ENCODE measurements at places on chromosomes 1 and 21. TPM values are rescaled to one million over a fixed set of nuclear protein-coding genes. Genes with fewer than 3 reads are reported as not detected.

GRCh38 chr1:41246568-41246967 lies 4.5 kb upstream of the SCMH1 start:
- DNase-seq: no peak

DNA sequence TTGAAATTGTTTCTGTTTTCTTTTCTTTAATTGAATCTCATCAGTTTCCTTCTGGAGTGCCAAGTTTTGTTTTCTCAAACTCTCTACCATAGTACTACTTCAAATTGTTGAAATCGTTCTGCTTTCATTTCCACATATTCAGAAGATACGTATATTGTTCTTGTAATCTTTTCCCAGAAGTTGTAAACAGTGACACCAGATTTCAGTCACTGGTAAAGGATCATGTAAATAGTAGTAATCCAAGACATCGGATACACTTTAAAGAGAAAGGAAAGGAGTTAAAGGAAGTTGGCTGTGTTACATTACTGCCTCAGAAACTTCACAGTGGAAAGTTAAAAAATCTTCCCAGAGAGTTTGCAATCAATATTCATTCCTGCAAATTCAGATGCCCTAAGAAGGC lies 67.5 kb downstream of the RGL1 start:
- DNase-seq: no peak

GRCh38 chr1:66288048-66288447 lies 245.9 kb upstream of the SGIP1 start:
- DNase-seq: no peak

PTGFR gene
- total RNA-seq: not detected

- DNase-seq: no peak
These were observed 17.6 kb upstream of the CLIC4 start for GRCh38 chr1:24727501-24728216.

HRNR gene
- not detected for total RNA-seq

- DNase-seq: peak; percentile 23
These were observed 606 bp downstream of the DENND1B start for GRCh38 chr1:197774466-197775281.

DNA sequence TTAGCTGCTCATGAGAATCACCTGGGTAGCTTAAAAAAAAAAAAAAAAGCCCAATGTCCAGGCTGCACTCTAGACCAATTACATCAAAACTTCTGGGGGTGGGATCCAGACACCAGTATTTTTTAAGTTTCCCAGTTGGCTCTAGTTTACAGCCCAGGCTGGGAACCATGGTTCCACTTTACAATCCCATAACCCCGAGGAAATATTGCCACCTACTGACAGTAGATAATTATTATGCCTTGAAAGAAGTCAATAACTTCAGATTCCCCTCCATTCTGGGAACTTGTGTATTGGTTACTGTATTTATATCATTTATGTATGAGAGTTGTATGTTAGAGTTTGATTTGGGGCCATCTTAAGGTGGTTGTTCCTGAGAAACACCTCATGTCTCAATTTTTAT lies 100.2 kb downstream of the SPATA46 start:
- DNase-seq: peak; percentile 36

CFHR2 gene
- not detected for total RNA-seq

- no peak for DNase-seq
These were observed 32.2 kb upstream of the ARTN start for GRCh38 chr1:43901196-43901961.

GPR89A gene
- total RNA-seq: 46.6 TPM

- no peak for DNase-seq
These were observed 63.6 kb downstream of the CLIC6 start for GRCh38 chr21:34732388-34732821.

DCST2 gene
- total RNA-seq: 0.31 TPM

AMPD1 gene
- total RNA-seq: not detected

ODF2L gene
- total RNA-seq: 24.9 TPM

DNA sequence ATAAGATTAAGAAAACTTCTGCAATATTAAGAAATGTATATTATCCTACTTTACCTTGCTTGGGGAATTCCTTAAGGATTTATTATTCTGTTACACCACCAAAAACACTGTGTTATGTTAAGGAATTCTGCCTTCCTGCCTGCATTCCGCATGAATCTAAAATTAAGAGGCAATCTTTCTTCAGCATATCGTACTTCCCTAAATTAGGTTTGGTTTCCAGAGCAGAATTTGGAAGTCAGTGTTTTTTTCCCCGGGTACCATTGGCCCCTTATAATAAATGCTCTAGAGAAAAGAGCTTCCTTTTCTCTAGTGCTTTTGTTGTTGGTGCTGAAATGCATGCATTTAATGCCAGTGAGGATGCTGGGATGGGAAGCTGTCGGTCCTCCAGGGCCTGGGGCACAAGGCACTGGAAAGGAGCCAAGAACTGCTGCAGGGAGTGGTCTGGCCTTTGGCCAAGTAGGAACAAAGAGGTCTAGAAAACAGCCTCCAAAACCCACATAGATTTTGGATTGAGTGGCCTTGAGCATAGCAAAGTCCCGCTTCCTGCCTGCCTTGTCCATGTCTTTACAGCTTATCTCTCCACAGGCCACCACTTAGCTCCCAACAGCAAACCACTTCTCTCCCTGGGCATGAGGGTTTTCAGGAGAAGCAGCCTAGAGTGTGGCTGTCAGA lies 69.9 kb downstream of the RRAGC start:
- DNase-seq: no peak

SLC2A5 gene
- total RNA-seq: 0.64 TPM

DNA sequence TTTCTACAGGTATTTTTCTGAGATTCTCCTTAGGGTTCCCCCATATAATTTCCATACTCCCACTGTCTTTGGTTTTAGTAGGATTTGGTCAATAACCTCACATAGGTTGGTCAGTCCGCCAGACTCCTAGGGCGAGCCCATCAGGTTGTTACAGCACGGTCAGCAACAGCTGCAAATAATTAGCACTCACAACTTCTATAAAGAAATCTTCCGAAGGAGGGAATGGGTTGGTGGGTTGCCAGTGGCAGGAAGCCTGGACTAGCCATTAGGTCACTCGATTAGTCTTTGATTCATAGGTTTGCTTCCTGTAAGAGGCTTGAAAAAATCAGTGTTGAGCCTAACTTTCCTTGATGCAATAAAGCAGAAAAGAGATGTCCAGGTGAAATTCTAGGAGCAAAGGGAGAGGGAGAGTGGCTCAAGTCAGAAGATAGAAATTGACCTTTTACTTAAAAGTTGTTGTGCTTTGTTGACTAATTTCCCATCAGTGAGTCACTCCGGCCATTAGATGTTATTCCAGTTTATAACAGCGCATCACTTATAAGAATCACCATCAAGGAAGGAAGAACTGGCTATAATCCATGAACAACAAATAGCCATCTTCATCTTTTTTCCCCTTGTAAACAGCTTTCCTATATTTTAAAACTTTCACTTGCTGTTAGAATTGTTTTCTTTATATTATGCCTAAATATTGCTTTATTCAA lies 88.3 kb downstream of the TPR start:
- no peak for DNase-seq

DNA sequence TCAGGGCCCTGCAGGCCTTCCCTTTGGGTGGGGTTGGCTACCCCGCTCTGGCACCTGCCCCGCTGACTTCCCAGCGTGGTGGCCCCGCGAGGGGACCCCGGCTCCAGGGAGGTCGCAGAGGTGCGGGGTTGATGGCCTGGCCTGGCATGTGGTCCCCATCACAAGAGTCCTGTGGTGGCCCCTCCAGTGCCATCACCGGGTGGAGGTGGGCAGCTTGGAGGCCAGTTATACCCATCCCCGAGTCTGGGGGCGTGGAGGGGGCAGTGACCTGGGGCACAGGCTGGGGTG lies 26.8 kb downstream of the PRMT2 start:
- no peak for DNase-seq

MAN1A2 gene
- 15.3 TPM for total RNA-seq

FCRLB gene
- total RNA-seq: 1.5 TPM

GRCh38 chr21:32322103-32322502 lies 23.4 kb downstream of the MRAP start:
- no peak for DNase-seq

DNA sequence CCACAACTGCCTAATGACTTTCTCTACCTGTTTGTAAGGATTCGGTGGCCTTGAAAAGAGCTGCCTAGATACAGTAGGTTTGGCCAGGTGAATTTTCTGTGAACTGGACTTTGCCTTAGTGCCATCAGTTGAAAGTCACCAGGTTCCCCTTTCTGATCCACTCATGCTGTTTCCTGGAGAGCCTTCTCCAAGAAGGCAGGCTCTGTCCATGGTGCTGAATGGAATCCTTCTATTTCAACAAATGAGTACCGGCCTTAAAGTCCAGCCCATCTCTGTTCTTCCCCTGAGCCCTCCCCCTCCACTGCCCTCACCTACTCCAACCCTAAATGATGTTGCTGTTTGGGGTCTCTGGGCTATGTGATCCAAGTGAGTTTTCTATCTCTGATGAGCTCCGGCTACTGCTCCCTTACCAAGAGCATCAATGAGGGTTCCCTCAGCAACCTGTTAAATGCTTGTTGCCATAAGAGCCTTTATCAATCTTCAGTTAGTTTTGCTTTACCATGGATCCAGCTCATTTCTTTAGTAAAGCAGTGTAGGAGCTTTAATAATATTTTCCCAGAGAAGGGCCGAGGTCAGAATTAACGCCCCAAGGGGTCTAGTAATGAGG lies 500.4 kb downstream of the PTPRU start:
- no peak for DNase-seq

GRCh38 chr1:42266253-42267135 lies 68.5 kb downstream of the FOXJ3 start:
- peak; percentile 26 for DNase-seq

Measured in G401 (cell line).